ENCODE measurements at places on chromosomes 3 and 15.
A peak's percentile ranks its signal among the peaks of the same experiment; 100 is the strongest.

- DNase-seq: no peak
Observed at GRCh38 chr3:185934174-185934557, 3.6 kb downstream of the TRA2B start.

- no peak for DNase-seq
Observed at GRCh38 chr15:71916834-71917233, 106.5 kb downstream of the NR2E3 start.

GRCh38 chr15:88400084-88400483 is 67.1 kb downstream of the MRPL46 start:
- no peak for DNase-seq

GRCh38 chr3:32421991-32422859 is 30.6 kb downstream of the CMTM7 start:
- no peak for DNase-seq

DNA sequence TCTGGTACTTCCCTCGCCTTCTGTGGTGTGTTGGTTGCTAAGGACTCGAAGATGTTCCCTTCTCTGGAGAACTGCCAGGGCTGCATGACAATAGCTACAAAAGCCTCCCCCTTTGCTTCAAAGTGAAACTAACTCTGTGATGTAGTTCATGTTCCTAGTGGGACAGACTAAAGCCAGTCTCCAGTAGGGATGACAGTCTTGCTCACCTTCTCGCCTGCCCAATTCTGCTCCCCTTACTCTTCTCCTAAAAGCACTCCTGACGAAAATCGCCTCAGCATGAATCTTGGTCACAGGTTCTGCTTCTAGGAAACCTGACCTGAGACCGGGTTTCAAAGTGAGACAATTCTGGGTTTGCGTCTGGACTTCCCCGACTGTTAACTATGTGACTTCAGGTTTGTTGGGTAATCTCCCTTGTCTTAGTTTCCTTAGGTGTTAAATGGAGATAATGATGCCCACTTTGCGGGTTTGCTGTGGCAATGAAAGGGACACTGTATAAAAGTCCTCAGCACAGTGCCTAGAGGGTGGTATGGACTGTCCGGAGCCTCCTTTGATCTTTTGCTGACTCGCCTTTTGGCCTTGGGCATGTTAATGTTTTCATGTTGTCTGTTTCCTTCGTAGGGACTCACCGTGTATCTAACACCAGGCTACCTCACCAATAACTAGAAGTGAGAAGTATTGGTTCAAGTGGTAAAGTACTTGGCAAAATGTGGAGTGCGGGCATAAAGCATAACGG is 24.9 kb upstream of the THRB start:
- no peak for DNase-seq

GRCh38 chr3:113409676-113410075 is 31.6 kb downstream of the CFAP44 start:
- no peak for DNase-seq

- no peak for DNase-seq
Observed at GRCh38 chr15:93716615-93717231, 514.6 kb upstream of the MCTP2 start.

DNA sequence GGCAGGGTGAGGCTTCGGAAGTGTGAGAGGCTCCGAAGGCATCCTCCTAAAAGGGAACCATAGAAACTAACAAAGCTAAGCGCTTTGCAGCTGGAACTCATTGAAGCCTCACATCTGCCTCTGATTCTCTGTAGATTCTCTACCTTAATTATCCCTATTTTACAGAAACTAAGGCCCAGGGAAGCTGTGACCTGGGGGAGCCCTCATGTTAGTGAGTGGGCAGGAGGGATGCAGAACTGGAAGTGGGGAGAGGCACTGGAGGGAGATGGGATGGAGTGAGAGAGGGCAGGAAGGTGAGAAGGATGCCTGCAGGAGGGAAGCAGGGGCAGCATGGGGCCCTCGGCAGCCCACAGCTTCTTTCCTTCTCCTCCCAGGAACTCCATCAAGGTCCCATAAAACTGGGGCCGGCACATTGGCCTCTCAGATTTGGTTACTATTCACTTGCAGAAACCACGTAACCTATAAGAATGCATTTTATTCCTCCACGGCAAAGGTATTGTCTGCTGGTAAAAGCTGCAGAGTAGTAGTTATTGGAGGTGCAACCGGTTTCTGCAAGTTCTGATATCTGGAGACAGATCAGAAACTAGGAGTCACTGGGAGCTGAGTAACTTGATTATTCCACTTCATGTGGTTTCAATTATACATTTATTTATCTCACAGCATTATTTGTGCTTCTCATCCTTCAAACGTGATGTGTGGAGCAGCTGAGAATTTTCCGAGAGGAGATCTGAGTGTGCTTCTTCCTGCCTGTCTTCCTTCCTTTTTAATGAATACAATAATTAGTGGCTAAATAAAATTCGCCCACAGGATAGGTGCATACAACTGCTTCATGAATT is 24.0 kb upstream of the CHCHD6 start:
- no peak for DNase-seq

DNA sequence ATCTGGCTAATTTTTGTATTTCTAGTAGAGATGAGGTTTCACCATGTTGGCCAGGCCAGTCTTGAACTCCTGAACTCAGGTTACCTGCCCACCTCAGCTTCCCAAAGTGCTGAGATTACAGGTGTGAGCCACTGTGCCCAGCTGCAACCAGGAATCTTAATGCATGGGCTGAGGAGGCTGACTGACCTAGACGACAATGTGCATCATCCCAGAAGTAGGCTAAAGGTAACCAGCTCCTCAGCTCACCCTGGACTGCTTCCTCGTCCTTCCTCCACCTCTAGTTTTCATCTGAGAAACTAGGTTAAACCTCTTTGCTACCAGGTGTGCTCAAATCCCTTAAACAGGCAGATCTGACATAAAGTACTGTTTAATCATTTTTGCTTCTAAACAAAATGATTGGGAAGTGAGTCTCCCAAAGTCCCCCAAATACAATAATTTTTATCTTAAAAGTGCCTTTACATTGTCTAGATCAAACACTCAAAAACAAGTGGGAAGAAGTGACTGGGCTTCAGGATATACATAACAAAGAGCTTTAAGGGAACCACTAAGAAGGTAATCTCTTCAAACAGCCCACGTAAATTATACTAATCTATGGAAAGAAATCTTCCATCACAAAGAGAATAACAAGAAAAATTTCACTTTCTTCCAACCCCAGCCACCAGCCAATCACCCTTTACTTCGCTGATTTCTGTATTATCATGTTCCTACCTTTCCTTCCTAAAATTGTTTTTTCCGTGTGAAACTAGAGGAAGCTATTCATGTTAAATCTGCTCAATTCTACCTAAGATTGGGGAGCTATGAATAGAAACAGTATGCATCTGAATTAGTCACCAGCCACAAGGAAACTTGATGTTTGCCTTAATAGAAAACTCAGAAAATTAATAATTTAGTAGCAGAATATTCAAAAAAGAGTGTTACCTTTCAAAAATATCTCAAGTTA is 34.7 kb downstream of the IGF2BP2 start:
- no peak for DNase-seq

DNA sequence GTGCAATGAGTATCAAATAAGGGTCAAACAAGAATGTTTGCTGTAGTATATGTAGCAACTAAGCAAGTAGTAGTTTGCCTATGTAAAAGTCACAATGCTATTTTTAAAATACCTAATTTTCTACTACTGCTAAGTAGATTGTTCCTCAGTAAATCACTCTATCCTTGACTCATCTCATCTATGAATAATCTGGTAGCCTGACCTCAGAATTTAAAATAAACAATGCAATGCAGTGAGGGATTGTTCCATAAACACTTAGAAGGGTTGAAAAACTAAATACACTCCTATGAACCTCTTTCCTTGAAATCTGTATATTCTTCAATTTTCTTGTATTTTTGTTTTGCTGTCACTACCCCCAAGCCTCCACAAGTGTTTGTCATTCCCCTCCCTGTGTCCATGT is 253.3 kb downstream of the TBC1D5 start:
- no peak for DNase-seq

- DNase-seq: no peak
Observed at GRCh38 chr3:42640771-42641370, 12.6 kb upstream of the ZBTB47 start.

DNA sequence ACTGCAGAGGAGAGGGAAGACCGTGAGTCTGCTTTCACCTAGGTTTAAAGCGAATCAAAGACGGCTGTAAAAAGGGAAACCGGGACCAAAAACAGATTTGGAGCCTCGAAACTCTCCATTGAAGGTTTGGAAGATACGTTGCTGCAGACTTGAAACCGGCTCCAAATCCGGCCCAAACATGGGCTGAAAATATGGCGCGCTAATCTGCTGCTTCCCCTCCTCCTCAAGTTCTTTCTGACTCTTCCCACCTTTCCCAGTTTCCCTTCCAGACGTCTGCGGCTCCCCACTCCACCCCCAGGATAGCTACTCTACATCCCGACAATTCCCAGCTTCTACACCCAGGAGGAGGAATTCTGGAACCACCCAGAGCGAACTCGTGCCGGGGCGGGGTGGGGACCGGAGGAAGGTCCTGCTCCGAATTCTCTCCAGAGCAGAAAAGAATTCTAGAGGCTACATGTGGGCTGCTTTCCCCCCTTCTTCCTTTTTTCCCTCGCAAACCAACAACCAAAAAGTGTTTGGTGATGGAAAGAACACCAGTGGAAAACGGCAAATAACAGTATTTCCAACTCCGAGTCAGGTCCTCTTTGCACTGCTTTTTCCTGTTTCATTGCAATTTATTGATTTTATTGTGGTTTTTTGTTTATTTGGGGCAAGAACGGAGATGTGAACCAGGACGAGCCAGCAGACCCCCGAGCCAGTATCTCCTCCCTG is 8.5 kb downstream of the EOMES start:
- peak; percentile 17 for DNase-seq

GRCh38 chr3:47527952-47528725 is 14.6 kb upstream of the ELP6 start:
- no peak for DNase-seq

GRCh38 chr3:46910166-46910760 is 32.7 kb downstream of the PTH1R start:
- DNase-seq: no peak

DNA sequence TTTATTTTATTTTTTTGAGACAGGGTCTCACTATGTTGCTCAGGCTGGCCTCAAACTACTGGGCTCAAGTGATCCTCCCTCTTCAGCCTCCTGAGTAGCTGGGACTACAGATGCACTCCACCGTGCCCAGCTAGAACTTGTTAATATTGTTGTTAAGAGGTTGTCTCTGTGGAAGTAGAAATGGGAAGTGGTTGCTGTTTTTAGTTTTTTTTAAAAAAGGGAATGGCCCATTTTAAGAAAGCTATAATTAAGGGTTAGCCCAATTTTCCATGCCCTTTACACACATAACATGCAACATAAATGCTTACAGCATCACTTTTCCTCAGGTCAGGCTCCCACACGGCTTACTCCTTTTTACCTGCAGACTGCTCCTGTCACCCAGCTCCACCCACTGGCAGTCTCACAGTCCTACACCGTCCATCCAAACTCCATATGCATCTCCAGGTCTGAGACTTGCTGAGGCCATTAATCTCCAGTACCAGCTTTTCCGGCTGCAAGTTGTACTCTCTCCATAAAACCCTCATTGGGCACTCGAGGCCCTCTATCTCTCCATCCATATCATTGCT is 19.8 kb downstream of the MORC1 start:
- DNase-seq: peak; percentile 16

GRCh38 chr3:193210618-193211017 is 30.4 kb upstream of the PLAAT1 start:
- DNase-seq: no peak

GRCh38 chr15:62135532-62136134 is 29.5 kb downstream of the C2CD4B start:
- DNase-seq: no peak

DNA sequence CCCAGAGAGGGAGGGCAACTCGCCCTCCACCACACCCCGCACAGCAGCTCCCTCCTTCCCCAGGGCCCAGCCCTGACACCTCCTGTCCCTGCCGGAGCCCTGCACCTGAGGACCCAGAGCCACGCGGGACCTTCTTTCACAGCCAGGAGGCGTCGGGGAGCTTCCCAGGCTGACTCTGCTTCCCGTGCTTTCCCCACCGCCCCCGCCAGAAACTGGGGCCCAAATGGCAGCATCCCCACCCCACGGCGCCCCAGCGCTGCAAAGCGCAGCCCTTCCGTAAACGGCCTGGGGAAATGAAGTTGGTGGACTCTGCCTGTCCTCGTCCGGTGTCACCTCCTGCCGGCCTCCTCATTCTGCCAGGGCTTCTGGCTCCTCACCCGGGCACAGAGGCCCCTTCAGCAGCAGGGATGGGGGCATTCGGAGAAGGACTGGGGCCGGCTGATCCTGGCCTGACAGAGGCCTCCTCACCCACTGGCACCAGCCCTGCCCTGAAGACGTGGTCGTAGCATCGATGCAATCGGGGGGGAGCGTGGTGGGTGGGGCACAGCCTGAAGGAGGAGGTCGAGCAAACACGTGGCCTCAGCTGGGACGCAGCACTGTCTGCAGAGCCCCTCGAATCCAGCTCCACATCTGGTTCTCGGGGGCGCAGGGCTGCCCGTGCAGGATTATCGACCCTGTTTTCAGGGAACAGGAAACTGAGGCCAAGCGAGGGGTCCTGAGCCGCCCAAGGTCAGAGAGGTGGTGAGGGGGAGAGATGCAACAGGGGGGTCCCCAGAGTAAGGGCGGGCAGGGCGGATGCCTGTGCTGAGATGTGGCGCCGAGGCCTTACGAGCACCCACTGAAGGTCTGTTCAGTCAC is 235.4 kb downstream of the XXYLT1 start:
- peak; percentile 16 for DNase-seq

DNA sequence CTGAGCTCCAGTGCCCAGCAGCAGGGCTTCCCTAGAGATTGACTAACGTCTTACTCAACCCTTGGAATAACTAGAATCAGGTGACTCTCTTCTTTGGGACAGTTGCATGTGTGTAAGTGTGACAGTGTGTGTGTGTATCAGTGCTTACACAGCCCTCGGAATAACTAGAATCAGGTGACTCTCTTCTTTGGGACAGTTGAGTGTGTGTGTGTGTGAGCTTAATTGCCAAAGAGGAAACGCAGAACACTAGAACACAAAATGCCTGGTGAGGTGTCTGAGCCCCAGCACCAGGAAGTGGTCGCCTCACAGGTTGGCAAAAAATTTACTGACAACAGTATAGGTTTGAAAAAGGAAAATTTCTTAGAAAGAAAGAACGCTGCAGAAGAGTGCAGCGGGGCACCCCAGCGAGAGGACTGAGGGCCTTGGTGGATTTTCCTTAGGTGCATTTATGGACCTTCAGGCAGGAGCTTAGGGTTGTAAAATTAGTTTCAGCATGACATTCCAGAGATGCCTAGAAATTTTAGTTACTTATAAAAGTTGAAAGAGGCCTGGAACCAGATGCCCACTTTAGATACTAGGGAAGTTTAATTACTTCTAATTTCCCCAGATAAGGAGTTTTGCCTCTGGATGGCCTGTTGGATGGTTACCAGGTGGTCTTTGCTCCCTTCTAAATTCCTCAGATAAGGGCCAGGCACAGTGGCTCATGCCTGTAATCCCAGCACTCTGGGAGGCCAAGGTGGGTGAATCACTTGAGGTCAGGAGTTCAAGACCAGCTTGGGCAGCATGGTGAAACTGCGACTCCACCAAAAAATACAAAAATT is 3.7 kb upstream of the WDR82 start:
- DNase-seq: peak; percentile 54

DNA sequence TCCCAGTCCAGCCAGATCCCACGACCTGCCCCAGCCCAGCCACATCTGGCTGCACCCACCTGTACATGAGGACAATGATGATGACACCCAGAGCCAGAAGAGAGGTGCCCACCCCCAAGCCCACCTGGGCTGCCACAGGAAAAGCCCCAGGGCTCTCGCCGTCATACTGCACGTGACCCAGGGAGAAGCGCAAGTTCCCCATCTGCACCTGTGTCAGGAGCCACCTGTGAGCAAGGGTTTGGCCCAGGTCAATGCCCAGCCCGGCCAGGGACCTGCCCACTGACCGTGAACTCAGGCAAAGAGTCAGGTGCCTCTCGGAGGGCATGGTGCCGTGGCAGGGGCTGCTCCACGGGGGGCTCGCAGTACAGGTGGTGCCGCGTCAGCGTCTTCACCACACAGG is 16.3 kb downstream of the PLXNB1 start:
- no peak for DNase-seq

Measured in activated CD4-positive, alpha-beta T cell treated with anti-CD3 and anti-CD28 coated beads for 36 hours (primary cell).